Non-pigmented ciliary epithelial cell (primary cell): ENCODE measurements at places on chromosomes 7 and 10.
A peak's percentile ranks its signal among the peaks of the same experiment; 100 is the strongest.

GRCh38 chr7:88465600-88465999 lies 158.9 kb upstream of the STEAP4 start:
- no peak for DNase-seq

DNA sequence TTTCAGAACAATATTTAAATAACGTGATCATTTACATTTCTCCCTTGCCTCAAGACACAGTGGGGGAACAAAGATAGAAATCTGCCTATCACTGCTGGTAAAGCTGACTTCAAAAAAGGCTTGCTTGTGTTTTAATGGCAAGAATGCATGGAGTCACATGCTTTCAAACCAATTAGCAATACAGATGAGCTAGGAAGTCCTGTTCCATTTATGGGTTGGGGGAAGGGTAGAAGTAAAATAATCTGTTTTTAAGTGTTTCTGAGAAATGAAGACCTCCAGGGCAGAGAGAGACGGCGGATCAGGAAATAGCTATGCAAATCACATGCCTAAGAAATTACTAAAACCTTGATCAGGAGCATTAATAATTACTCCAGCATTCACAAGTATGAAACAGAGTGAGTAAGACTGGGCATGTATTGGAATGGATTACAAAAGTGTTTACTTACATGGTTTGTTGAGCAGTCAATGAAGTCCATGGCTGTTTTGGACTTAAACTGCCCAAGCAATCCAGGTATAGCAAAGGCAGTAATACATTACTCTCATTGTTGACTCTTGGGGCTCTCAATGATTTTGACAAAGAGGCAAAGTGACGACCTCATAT lies 142.0 kb downstream of the ARID5B start:
- no peak for DNase-seq

DNA sequence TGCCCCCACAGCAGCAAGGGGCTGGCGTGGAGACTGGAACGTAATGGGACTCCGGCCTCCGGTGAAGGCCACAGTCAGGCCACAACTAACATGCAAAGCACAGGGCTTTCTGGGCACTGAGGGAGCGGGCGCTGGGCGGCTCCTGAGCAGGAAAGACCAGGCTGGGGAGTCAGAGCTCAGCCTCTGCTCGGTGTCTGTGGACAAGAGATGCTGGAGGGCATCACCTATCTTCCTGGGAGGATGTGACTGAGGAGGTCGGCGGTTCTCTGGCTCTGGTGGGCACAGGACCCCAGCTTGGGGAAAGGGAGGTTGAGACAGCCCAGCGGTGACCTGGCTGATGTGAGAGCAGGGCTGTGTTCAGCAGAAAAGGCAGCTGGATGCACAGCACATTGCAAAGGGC lies 11.7 kb downstream of the CNPY1 start:
- DNase-seq = no peak

GRCh38 chr7:5997210-5997808 lies 11.5 kb downstream of the PMS2 start:
- DNase-seq = peak; percentile 43

GRCh38 chr10:28365840-28366239 lies 63.0 kb upstream of the MPP7 start:
- no peak for DNase-seq

DNA sequence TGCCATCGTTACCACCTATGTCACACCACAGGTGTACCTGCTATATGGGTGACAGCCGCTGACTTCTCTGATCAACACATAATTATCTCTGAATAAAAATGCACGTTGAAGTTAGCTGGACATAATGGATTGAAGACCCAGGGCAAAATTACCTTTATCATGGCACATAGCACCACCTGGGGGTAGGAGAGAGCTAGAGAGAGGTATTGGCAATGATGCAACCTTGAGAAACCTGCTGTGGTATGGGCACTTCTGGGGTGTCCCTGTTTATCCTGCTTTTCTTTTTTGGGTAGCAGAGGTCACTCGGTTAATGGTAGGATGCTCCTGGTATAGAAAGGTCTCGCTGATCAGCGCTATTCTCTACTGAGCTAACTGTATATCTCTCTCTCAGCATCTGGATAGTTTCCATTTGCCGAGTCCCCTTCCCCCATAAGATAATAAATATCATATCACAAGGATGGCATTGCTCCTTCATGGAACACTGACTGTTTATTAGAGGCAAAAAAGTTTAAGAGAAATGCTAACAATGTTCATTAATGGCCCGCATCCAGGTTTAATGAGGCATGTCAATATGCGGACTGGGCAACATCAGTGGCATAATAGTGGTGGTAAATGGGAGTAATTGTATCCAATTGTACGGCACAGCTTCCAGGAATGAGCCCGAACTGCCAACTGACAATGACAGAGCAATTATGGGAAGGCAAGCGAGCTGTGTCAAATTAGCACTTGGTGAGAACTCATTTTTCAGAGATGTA lies 323.1 kb downstream of the TFEC start:
- no peak for DNase-seq
